ENCODE measurements at places on chromosomes 1 and 21. TPM values are rescaled to one million over a fixed set of nuclear protein-coding genes. Genes with fewer than 3 reads are reported as not detected.

DNA sequence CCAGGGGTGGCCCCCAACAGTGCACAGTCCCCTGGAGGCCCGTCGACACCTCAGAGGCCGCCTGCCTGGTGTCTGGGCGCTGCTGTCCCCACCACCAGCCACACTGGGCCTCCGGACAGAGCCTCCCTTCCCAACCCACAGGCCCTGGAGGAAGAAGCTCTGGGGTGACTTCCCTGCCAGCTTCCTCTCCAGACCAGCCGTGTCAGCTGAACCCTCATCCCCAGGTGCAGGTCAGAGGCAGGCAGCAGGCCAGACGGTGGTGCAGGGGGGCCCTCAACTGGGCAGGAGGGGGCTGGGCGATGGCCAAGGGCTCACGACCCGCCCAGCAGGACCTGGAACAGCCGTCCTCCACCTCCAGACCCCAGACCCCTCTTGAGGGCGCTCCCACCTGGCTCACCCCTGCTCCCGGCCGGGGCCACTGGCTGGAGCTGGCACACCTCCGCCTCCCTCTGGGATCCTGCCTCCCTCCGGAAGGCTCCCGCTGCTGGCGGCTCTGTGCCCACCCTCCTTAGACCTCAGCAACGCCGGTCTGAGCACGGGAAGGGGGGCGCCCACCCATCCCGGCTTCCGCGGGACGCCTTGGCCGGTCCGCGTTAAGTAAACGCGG lies 520 bp downstream of the TNFRSF18 start:
- no peak for DNase-seq

- no peak for DNase-seq
Observed at GRCh38 chr1:186424539-186424938, 36.4 kb downstream of the PDC start.

DNA sequence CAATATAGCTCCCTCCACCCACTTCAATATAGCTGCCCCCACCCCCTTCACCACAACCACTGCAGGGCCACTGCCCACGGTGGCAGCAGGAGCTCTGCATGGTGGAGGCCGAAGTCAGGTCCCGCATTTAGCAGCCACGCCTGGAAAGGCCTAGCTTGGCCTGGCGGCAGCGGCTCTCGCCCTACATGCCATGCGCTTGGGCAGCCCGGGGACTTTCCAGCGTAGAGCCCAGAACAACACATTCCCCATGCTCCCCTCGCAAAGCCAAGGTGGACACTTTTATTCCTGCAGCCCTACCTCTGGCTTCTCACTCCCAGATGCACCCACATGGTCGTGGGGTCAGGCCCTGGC lies 37.1 kb downstream of the LHX4 start:
- no peak for DNase-seq

DNA sequence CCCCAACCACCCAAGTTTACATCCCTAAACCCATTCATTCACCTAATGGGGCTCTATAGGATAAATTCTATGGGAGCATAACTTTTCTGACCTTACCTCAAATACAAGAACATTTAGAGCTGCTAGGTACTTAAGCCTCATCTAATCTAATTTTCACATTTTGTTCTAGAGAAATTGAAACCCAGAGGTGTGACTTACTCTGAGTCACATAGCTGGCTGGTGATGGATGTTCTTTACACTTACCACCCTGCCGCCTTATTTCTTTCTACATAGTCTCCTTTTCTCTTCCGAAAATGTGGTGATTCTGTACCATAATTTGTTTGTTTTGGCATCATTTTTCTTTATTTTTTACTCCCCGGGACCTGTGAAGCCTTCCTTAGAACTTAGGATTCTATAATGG lies 20.3 kb downstream of the TIPRL start:
- DNase-seq = no peak

Gene MPL
- polyA plus RNA-seq = not detected

Gene BATF3
- 5.2 TPM for polyA plus RNA-seq

Gene KIF17
- polyA plus RNA-seq = not detected

Gene ZNF593OS
- polyA plus RNA-seq = not detected
